ENCODE measurements at places on chromosomes 2 and 18. TPM values are rescaled to one million over a fixed set of nuclear protein-coding genes. Genes with fewer than 3 reads are reported as not detected.

DNA sequence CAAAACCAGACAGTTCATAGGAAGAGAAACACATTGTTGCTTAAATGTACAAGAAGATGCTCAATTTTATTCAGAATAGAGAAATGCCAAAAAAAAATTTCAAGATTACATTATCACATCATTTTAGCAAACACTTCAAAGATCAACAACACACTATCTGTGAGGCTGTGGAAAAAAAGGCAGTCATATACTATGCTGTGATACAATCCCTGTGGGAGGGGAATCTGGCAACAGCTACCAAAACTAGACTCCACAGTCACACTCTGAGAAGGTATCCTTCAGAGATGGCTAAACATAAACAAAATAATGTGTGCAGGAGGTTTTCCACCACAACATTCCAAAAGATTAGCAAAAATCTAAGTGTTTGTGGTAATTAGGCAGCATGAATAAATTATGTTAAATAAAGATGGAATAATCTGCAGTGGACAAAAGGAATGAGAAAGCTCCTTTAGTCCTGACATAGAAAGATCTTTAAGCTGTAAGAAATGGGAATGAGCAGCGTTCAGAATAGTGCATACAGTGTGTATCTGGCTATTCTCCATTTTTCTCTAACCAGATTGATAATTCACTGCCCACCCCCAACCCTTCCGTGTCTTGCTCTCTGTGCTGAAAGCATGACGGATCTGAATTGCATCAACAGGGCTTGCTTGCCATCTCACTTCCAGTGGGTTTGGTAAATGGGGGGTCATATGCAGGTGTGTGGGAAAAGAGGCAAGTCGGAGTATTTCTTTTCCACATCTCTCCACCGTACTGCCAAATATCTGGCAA is 329.6 kb downstream of the MBD2 start:
- no peak for DNase-seq

GRCh38 chr2:61854564-61855317 is 881 bp upstream of the FAM161A start:
- peak; percentile 99 for DNase-seq

GRCh38 chr2:96913398-96914202 is 43.7 kb upstream of the SEMA4C start:
- no peak for DNase-seq

Gene C2orf15
- 4.6 TPM for polyA plus RNA-seq

- DNase-seq = no peak
These were observed 49.2 kb upstream of the RNF152 start for GRCh38 chr18:61941948-61942471.

GRCh38 chr2:196331143-196331542 is 159.8 kb upstream of the STK17B start:
- DNase-seq = no peak

Gene CHRNG
- polyA plus RNA-seq = 0.35 TPM

Gene PDE1A
- 9.6 TPM for polyA plus RNA-seq

Gene BARD1
- 7.2 TPM for polyA plus RNA-seq

Gene GALNT13
- 41.6 TPM for polyA plus RNA-seq

GRCh38 chr18:2223849-2224248 is 347.5 kb downstream of the METTL4 start:
- peak; percentile 56 for DNase-seq

DNA sequence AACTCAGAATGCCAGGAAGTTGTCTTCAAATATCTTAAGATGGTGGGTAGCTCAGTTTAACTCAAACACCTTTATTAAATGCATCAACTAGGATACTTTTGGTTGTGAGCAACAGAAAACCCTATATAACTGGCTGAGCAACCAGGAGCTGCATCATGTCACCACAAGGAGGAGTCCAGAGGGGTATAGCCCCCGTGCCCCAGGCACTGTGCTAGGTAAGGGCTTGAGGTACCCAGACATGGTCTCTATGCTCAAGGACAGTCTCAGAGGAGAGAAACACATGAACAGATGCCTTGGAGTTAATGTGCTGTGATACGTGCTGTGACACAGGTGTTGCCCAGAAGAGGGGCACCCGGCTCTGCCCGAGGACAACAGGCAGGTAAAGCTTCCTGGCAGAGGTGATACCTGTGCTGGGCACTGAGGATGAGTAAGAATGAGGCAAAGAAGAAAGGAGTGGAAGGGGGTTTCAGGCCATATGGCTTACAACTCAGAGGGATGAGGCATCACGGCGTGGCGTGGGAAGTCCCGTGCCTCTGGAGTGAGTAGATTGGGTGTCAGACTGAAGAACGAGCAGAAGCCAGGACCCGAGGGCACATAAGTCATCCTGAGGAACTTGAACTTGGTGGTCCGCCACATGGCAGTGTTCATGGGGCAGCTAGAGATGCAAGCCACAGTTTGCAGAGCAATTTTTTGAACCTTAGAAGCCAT is 32.0 kb upstream of the CAB39 start:
- DNase-seq = no peak

DNA sequence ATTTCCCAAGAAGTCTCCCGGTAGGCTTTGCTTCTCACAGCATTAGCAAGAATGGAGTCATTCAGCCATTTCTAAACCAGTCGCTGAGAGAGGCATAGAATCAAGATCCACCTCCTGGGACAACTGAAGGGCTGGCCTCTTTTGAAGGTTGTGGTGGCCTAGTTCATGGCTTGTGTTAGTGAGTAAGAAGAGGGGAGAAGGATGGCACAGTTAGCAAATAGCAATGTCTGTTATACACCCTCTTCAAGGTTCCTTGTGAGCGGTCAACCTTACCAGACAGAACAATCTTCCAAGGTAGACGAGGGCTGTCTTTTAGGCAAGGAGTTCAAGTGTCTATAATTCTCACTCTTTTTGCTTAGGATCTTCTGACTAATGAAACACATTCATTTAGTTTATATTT is 35.4 kb upstream of the DNAH7 start:
- no peak for DNase-seq

DNA sequence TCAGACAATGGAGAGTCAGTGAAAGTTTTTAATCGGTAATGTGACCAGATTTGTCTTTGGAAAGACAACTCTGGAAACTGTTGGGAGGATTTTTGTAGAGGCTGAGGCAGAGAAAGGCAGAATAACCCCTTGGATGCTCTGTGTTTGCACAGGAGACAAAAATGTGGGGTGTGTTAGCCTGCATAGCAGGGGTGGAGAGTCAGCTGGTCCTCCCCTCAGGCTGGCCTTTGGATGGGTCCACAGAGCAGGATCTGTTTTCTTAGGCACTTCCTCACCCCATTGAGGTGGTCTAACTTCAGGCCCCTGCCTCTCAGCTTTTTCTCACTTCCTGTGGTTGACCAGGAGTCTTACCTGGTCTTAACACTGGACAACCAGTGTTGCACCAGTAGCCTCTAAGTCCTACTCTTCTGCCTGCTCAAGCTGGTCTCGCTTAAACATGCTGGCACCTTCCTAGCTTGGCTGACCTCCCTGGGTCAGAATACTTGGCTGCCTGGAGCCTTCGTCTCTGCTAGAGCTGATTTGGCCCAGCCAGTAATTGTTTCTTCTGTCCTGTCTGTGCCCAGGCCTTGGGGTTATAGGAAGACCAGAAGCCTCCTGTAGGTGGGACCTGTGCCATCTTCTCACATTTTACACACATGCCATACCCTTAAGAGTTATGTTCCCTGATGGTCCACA is 259.8 kb upstream of the RASGRP3 start:
- peak; percentile 77 for DNase-seq

- DNase-seq = no peak
These were observed at the start of gene NYAP2 for GRCh38 chr2:225399504-225399903. TSS of gene NYAP2 (plus strand) at chr2:225399710. CDS start at chr2:225408881, 9,171 bp downstream.

Gene SNTG2
- 2.0 TPM for polyA plus RNA-seq

GRCh38 chr18:8260827-8261226 is 348.4 kb upstream of the RAB12 start:
- DNase-seq = no peak

- DNase-seq = no peak
These were observed 122.2 kb downstream of the NCOA1 start for GRCh38 chr2:24613154-24613814.

Gene MC5R
- 0.42 TPM for polyA plus RNA-seq

Gene LRRTM4
- 12.7 TPM for polyA plus RNA-seq

Gene REEP1
- polyA plus RNA-seq = 110 TPM

GRCh38 chr18:7737550-7737949 is 170.4 kb downstream of the PTPRM start:
- no peak for DNase-seq

DNA sequence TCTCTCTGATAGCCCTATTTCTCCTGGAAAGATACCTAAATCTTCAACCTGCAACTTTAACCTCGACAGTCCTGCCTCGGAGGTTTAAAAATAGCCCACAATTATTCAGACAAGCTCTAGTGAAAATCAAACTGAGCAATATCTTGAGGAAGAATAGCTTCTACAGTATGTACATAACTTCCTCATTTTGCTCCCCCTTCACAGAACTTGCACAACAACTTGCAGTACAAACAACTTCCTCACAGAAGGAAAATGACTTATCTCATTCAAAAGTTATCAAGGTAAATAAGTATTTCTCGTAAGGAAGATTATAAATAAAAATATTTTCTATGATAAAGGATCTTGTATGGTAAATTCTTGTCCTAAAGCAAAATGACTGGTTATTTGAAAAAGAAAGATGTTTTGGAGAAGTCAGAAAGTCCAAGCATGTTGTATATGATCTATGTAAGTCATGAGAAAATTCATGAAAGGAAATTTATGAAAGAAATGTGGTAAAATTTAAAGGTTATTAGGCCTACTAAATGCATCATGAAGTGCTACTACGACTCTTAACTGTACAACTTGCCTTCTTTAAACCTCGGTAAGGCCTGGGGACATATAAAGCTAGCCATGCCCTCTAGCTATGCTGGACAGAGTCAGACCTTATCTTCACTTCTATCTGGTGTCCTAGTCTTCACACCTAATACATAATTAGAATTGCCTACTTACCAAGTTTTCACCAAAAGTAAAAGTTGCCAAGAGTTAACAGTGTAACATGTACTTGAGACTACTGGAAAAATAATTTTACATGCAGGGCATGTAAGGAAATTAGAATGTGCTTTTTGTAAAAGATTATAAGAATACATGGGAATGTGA is 394.5 kb downstream of the DLGAP1 start:
- DNase-seq = no peak

Gene GPR45
- 3.6 TPM for polyA plus RNA-seq

DNA sequence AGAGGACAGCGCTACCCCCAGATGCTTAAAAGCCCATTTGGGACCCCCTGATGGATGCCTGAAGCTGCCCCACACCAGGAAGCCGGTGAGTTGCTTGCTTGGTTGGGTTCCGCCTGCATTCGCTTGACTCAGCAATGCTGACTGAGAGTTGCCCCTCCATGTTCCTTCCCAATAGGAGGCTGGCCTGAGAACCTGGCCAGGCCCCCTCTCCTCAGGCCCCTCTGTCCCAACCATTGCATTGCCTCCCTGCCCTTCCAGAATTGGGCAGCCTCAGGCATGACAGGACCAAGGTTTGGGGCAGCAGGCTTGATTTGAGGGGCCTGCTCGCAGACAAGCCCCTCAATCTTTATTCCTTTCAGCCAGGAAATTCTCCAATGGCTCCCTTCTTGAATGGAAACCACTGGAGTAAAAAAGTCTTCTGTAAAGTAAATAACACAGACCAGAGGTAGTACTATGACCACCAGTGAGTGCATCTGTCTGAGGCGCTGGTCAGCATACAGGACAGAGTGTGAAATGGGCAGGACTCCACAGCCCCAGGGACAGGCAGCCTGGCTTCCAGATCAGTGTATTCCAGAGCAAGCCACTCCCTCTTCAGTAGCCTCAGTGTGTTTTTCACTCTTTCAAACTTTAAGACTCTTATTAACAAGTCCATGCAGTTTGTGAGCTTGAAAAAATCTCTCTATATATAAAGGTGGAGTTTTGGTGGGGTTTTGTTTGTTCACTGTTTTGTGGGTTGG is 104.7 kb downstream of the C1QL2 start:
- DNase-seq = no peak

Gene TUBA4B
- polyA plus RNA-seq = 0.38 TPM

- no peak for DNase-seq
These were observed 34.8 kb downstream of the HAT1 start for GRCh38 chr2:171957061-171957460.

Gene SLC23A3
- 0.17 TPM for polyA plus RNA-seq

DNA sequence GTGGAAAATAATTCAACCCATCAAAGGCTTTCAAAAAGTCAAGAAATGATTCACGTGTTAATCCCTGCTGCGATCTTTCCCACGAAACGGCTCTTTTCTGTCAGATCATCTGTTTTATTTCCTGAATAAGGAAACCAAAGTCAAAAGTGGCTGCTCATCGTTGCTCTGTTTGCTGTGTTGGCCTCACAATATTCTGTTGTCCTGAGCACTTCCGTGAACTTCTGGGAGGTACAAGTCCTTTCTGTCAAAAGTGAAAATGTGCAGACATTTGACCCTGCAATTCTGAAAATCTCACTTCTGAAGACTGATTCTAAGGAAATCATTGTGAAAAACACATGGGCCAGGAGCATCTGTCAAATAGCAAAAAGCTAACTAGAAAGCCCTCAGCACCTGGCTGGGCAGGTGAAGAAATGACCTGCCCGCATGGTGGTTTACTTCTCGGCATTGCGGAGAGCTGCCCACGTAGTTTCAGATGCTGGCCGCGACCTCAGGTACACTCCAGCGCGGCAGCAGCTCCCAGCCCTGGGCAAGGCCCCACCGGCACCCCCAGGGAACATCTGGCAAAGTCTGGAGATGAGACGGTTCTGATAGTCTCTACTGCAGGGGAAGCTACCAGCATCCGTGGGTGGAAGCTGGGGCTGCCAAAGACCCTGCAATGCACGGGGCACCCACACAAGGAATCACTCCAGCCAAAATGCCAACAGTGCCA is 31.9 kb upstream of the GPC1 start:
- DNase-seq = no peak

Gene CHRND
- polyA plus RNA-seq = 0.40 TPM

All from spinal cord (tissue), 10 donors.